ENCODE measurements at places on chromosomes 2 and 18.

GRCh38 chr2:76257802-76258201 lies 547.1 kb upstream of the GCFC2 start:
- DNase-seq = no peak

DNA sequence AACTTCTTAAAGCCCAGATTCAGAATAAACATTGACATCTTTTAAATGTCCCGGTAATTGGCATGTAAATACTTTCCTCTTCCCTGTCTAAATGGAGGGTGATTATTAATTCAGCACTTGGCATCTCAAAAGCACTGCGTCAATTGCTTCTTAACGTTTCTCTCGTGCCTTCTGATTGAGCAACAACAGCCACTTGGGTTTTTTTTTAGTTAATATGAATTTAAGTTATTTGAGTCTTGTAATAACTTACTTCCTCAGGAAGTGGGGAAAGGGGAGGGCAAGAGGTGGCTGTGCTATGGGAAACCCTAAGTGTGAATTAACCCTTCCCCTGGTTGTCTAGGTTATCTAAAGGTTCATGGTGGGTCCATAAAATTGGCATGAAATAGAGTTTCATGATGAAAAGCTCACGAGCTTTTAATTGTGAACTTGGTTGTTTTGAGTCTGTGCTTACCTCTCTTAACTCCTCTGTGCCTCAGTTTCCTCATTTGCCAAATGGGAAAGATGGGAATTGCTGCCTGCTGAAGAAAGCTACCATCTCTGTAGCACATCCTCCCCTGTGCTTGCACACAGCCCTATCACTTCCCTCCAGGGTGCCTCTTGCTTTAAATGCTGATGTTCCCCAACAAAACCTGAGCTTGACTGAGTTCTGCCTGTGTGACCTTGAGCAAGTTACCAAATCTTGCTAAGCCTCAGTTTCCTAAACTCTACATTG lies 126.3 kb upstream of the BCL2L11 start:
- DNase-seq = peak; percentile 61

DNA sequence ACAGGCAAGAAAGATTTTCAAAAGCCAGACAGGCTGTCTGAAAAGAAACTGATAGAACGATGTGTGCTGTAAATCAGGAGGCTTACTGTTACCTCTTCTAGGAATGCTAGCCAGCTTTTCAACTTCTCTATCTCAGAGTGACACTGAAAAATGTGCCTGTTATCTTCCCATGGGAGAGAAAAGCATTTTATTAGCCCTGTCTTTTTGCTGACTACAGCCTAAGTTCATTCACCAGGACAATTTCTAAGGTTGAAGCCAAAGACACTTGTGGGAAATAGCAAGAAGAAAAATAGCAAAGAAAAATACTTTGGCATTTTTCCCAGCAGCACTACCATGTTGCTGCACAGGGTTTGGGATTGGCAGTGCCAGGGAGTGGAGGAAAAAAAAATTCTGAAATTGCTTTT lies 34.0 kb downstream of the ABCB11 start:
- no peak for DNase-seq

- no peak for DNase-seq
Observed at GRCh38 chr18:77052297-77052982, 80.1 kb downstream of the MBP start.

DNA sequence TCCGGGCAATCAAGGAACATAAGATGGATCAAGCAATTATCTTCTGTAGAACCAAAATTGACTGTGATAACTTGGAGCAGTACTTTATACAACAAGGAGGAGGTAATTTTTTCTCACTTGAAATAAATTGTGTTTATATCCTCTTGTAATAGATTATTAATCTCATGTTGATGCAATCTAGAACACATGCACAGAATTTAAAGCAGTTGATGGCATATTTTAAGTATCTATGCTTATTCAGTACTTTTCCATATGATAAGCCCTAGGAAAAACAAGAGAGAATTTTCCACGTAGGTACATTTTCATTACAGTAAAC lies 31.8 kb downstream of the DDX1 start:
- DNase-seq = no peak
